ENCODE measurements at places on chromosomes 4 and X.

- DNase-seq, result no peak
Observed at GRCh38 chr4:152448038-152448707, 87.7 kb downstream of the FBXW7 start.

GRCh38 chr4:98745366-98745765, 87.0 kb upstream of the TSPAN5 start:
- no peak for DNase-seq

DNA sequence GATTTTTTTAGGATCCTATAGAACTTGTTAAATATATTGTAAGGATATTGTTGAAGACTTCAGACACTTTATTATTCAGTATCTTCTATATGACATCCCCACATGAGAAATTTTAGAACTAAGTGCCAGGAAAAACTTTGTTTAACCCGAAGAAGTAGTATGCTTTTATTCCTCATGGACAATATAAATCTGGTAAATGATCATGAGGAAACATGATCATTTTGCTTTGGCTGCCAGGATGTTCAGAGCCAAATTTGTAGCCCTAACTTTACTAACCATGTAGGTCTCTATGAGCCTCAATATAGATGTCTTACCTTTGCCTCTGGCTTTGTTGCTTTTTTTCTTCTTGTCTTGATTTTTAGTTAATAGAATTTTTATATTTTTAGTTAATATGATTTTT, 77.8 kb upstream of the TEX13D start:
- DNase-seq, result no peak

- no peak for DNase-seq
Observed at GRCh38 chr4:76207549-76207948, 6.1 kb downstream of the SCARB2 start.

GRCh38 chr4:104524026-104524425, 29.3 kb upstream of the CXXC4 start:
- DNase-seq, result no peak

DNA sequence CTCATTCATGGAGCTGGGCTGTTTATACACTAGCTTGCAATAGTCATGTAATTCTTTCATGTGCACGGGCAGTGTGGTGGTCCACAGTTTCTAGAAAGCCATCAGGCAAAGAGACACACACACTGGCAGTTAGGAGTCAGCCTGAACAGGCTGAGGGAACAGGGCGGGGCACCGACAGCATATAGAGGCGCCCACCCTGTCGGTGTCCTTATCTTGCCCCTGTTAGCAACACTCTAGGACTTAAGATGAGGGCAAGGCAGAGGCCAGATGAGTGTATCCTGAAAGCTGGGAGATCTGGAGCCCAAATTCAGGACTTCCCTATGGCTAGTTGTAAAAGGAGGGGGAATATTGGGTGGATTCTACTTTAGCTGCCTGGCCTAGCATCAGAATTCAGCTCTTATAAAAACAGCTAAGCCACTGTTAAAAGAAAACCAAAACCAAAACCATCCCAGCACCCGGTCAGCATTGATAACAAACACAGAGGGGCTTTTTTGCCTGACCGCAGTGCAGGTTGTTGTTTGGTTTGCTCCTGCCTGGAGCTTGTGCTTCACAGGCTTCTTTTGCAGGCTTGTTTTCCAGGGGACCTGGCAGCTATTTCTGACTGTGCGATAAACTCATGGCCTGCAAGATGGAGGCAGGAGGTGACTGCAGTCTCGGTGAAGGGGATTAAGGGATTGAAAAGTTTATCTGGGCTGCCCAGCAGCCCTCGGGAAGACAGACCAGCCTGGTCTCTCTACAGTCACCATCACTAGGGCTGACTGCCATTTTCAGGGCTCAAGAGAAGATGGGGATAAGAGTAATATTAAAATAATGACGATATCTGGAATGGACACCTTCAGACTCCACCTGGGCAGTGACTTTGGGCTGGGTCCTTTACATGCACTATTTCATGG, 638.9 kb downstream of the MID1IP1 start:
- DNase-seq, result peak; percentile 12

DNA sequence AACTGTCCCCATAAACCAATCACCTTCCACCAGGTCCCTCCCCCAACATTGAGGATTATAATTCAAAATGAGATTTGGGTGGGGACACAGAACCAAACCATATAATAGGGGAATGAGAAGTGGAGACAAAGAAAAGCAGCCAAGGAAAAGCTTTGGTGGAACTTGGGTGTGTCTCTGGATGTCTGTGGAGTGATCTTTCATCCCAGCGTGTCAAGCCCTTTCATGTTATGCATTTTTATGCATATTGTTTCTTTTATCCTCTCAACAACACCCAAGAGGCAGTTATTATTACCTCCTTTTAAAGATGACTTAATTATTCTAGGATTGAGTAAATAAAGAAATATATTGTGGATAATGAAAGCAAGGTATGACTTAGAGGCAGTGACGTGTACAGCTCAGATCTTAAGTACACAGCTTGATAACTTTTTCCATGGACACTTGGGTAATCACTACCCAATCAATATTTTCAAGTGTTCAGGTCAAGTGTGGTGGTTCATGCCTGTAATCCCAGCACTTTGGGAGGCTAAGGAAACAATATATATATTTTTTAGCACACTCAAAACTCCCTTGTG, 42.6 kb upstream of the HOPX start:
- no peak for DNase-seq

DNA sequence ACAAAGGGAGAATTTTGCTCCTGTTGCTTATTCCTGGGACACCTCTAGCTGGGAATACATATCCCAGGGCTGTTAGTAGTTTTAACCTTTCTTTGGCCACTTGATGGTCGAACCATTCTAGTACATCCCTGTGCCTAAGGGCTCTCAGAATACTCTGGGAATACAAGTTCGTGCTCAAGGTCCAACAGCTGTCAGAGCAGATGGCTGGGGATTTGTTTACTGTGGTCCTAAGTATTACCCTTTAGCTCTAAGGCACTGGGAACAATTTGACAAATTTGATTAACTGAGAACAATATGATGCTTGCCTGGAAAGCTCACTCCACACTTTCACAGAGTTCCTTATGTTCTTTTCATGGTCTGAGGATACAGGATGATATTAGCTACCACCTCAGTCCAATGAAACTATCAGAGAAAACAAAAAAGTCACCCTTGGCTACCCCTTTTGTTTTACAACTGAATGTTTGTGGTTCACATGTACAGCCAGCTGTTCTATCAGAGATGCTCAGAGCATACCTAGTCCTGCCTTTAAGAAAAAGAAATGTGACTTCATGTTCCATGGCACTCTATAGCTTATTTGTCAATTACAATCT, 47.4 kb upstream of the PHOX2B start:
- DNase-seq, result no peak

GRCh38 chr4:149752729-149753128, 62.9 kb downstream of the IQCM start:
- no peak for DNase-seq

GRCh38 chr4:118834070-118834469, 1.9 kb downstream of the SEC24D start:
- no peak for DNase-seq

- DNase-seq, result peak; percentile 9
Observed at GRCh38 chrX:119942831-119943184, 743 bp downstream of the NKAP start.

DNA sequence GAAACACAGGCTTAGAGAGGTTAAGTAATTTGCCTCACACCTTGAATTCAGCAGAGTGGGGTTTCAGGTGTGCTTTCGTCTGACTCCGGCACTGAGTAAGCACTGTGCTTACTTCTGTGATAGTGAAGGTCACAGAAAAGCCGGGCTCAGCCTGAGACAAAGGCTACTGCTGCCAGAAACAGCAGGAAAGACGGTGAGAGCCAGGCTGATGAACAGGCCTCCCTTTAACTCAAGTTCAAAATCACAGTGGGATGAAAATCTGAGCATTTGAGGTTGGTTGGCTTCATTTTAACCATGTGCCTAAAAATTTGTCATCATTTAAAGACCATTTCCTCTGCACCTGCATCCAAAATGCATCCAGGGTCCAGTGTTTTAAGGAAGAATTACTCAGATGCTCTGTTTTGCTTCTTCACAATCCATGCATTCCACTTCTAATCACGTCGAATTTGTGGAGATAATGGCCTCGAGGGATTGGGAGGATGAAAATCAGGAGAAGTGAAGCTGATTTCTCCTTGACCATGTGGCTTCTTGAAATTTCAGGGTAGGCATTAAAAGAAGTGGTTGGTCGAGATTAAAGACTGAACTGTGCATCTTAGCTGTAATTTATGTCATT, 121.2 kb upstream of the LNX1 start:
- DNase-seq, result no peak

GRCh38 chr4:97646997-97647396, 496.3 kb downstream of the STPG2 start:
- DNase-seq, result no peak

DNA sequence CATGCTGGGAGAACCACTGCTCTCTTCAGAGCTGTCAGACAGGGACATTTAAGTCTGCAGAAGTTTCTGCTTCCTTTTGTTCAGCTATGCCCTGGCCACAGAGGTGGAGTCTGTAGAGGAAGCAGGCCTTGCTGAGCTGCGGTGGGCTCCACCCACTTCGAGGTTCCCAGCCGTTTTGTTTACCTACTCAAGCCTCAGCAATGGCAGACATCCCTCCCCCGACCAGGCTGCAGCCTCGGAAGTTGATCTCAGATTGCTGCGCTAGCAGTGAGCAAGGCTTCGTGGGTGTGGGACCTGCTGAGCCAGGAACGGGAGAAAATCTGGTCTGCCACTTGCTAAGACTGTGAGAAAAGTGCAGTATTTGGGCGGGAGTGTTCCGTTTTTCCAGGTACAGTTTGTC, 118.9 kb downstream of the SLC10A6 start:
- no peak for DNase-seq

- no peak for DNase-seq
Observed at GRCh38 chr4:25144870-25145481, 15.3 kb downstream of the SEPSECS start.
